Stimulated activated CD8-positive, alpha-beta memory T cell treated with anti-CD3 and anti-CD28 coated beads, Interleukin-12 subunit alpha, Interleukin-12 subunit beta, amount 100 ng/mL, for 1 hour (primary cell): ENCODE measurements at places on chromosomes 2 and 18.

GRCh38 chr2:221533299-221533698, 38.8 kb downstream of the EPHA4 start:
- DNase-seq: no peak

DNA sequence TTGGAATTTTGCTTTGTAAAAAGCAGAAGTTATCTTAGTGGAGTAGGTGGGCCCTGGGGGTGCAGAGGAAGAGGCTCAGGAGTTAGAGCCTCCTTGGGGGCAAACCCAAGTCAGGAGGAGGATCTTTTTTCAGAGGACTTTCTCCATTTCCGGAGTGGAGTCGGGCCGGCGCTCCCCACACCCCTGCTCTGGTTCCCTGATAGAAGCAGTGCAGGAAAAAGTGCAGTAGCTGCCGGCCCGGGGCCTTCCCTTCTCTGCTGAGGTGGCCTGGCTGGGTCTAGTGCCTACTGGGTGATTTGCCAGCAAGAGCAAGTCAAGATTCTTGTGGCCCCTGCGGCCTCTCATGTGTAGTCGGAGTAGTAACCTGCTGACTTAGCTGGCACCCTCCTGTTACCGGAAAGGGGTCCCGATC, 124.2 kb upstream of the HS6ST1 start:
- DNase-seq: no peak

- no peak for DNase-seq
These were observed 622 bp downstream of the RAB12 start for GRCh38 chr18:8609659-8610458.

- DNase-seq: no peak
These were observed 50.0 kb downstream of the NRP2 start for GRCh38 chr2:205732314-205732713.

- no peak for DNase-seq
These were observed 63.8 kb downstream of the EHD3 start for GRCh38 chr2:31297751-31298150.

DNA sequence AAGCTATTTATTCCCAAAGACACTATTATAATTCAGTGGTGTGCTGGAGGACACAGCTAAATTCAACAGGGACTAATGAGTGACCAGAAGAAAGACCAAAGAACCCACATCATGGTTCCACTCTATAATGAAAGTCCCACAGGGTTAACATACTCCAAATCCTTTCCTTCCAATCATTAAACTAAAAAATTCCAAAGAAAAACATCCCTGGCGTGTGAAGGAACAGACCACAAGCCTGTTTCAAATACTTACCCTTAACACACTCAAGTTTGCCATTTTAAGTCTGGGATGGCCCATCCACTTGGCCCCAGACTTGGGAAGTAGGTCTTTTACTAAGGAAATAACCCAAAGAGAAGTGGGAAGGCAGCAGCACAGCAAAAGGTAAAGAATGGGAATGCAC, 150.1 kb upstream of the CCDC150 start:
- no peak for DNase-seq

DNA sequence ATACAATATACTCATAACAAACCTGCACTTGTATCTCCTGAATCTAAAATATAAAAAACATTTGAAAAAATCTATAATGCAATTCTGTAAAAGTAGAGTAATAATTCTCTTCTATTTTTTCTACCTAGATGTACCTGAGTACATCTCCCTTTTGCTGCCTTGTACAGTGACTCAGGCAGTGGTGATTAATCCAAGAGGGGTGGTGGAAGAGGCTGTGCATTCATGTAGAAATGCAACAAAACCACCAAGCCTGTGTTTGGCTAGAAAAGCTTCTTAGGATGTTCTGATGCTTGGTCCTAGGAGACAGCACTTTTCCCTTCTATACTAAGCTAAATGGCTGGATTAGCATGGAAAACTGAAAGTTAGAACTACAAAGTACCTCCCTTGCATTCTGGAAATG, 245.8 kb downstream of the DPP10 start:
- no peak for DNase-seq

- no peak for DNase-seq
These were observed 222.8 kb downstream of the NAPG start for GRCh38 chr18:10748641-10749040.

GRCh38 chr2:73105511-73105971, 7.2 kb downstream of the RAB11FIP5 start:
- no peak for DNase-seq

- DNase-seq: no peak
These were observed 75.6 kb upstream of the CPO start for GRCh38 chr2:206863716-206864115.

GRCh38 chr2:200661477-200661876, 75.7 kb downstream of the AOX1 start:
- no peak for DNase-seq

GRCh38 chr2:227038550-227039189, 125.3 kb downstream of the COL4A4 start:
- DNase-seq: no peak

DNA sequence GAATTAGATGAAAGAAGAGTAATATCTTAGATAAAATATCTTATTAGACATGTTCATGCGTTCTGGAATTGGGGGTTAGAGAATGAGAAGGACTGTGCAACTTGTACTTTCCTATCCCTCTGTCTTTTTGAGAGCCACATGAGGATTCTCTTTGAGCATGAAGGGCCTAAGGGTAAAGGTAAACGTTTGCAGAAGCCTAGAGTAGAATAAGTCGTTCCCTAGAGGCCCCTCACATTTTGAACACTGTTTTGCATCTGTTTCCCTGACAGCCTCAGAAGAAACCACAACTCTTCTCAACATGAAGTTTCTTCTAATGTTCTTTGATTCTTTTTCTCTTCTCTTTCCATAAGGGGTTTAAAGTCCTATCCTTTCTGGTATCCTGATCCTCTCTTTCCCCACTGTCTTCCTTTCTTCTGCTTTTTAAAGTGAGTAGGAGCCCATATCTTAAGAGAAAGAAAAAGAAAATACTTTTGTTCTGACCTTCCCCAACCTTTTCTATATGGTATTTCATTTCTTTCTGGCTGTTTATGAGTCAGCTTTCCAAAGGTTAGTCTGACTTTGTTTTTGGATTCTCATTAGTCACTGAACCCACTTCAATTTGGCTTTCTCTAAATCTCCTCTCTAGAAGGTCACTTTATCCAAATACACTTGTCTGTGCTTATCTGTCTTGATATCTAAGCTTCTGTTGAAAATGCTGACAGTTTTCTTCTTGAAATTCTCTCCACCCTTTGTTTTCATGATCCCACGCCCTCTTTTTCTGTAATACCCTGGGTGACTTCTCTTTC, 34.8 kb downstream of the PPP1R1C start:
- no peak for DNase-seq

GRCh38 chr2:187593098-187593497, 38.9 kb upstream of the TFPI start:
- no peak for DNase-seq

DNA sequence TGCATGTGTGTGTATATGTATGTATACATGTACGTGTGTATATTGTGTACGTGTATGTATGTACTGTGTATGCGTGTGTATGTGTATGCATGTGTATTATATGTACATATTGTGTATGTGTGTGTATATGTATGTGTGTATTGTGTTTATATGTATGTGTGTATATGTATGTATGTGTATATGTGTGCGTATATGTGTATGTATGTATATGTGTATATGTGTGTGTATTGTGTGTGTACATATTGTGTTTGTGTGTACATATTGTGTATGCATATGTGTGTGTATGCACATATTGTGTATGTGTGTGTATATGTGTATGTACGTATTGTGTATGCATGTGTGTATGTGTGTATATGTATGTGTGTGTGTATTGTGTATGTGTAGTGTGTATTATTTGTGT, 15.6 kb upstream of the NEU4 start:
- DNase-seq: no peak

GRCh38 chr2:236765478-236765877, 195.9 kb downstream of the ACKR3 start:
- DNase-seq: no peak

DNA sequence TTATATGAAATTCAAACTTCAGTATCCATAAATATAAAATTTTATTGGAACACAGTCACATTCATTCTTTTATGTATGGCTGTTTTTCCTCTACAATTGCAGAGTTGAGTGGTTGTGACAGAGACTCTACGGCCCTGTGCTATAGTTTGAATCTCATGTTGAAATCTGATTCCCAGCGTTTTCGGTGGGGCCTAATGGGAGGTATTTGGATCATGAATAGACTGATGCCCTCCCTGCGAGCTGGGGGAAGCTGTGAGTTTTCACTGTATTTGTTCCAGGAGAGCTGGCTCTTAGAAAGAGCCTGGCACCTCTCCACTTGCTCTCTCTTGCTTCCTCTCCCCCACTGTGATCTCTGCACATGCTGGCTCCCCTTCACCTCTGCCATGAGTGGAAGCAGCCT, 1.7 kb downstream of the PFN4 start:
- no peak for DNase-seq

GRCh38 chr18:79877163-79878091, 74.0 kb downstream of the SLC66A2 start:
- no peak for DNase-seq

GRCh38 chr2:181309586-181309985, 147.6 kb upstream of the ITGA4 start:
- DNase-seq: no peak

DNA sequence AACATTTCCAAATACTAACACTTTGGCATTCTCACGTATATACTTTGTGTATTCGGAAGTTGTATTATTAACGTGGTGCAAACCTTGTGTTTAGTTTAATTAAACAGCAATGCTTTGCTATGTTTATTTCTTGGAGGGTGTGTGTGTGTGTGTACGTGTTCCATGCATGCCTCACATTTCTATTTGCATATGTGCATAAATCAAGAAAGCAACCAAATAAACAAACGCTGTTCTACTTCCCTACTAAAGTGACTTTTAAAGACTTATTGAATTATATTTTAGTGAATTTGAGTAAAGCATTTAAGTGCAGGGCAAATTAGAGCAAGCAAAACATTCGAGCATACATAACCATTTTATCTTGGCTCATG, 54.2 kb upstream of the ZNF396 start:
- DNase-seq: no peak

DNA sequence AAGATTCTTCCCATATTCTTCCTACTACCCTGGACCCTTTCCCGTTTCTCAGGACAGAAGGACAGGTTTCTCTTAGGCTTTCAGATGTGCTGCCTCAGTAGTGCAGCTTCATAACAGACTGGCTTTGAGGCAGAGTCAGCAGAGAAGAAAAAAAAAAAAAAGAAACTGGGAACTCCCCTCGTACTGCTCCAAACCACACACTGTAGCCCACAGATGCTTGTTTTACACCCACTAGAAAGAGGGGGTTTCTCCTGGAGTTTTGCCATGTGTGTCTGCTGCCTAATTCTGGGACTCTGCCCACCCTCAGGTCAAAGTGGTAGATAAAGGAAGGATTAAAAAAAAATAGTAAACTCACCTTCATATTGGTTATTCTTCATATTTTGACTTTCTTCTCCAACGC, 95.9 kb downstream of the NCOA1 start:
- no peak for DNase-seq

GRCh38 chr18:58032233-58032632, 11.8 kb upstream of the NEDD4L start:
- DNase-seq: no peak

DNA sequence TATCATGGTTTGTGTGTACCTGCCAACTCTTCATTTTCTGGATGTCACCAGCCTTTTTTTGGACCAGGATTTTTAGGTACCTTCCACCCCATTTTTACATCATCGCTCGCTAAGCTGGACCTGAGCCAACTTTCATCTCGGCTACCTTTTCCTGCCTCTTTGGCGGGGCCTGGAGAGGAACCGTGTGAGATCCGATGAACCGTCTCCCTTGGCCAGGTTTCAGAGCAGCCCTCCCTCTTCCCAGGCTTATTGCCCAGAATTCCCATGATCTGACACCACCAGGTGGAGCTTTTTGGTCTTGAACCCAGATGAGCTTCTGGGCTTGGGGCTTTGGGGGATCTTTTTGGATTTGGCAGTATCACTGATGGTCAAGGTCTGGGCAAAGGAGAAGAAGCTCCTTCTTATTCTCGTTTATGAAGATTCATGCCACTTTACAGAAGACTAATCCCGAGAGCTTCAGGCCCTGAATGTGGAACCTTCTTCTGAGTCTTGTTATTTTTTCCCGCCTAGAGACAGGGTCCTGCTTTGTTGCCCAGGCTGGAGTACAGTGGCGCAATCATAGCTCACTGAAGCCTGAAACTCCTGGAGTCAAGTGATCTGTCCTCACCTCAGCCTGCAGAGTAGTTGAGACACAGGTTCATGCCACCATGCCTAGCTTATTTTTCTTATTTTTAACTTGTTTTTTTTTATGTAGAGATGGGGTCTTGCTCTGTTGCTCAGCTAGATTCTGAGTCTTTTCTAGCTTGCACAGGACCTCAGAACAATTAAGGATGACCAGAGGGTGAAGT, 50.4 kb downstream of the GATA6 start:
- DNase-seq: no peak

- no peak for DNase-seq
These were observed 12.8 kb downstream of the TMEM127 start for GRCh38 chr2:96253006-96253405.

GRCh38 chr2:38631976-38632375, 29.2 kb upstream of the HNRNPLL start:
- DNase-seq: no peak

- DNase-seq: no peak
These were observed 87.2 kb downstream of the COBLL1 start for GRCh38 chr2:164754157-164755093.

DNA sequence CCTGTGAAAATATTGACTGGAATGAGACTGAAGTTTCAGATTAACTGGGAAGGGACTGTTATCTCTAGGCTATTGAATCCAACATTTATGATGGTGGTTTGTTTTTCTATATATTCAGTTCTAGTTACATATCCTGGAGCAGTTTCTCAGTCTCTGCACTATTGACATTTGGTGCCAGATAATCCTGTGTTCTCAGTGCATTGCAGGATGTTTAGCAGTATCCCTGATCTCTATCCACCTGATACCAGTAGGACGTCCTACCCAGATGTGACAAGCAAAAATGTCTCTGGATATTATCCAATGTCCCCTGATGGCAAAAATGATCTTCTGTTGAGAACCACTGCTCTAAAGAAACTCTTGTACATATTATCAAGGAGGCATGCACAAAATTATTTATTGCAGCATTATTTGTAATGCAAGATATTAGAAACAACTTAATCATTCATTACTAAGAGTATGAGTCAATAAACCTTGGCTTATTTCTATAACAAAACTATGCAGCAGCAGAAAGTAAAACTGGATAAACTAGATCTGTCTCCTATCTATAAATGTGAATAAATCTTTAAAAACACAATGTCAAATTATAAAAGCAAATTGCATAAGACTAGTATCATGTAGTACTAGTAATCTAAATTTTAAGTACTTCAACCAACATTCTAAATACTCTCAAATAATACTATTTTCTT, 369.3 kb upstream of the RND3 start:
- DNase-seq: no peak

GRCh38 chr18:25077944-25078723, 273.8 kb downstream of the ZNF521 start:
- no peak for DNase-seq

- DNase-seq: no peak
These were observed 3.6 kb downstream of the ECEL1 start for GRCh38 chr2:232483923-232484627.

GRCh38 chr2:203352604-203353255, 24.5 kb downstream of the ABI2 start:
- no peak for DNase-seq
